Brain pericyte (primary cell): ENCODE measurements at places on chromosomes 1 and 21.

DNA sequence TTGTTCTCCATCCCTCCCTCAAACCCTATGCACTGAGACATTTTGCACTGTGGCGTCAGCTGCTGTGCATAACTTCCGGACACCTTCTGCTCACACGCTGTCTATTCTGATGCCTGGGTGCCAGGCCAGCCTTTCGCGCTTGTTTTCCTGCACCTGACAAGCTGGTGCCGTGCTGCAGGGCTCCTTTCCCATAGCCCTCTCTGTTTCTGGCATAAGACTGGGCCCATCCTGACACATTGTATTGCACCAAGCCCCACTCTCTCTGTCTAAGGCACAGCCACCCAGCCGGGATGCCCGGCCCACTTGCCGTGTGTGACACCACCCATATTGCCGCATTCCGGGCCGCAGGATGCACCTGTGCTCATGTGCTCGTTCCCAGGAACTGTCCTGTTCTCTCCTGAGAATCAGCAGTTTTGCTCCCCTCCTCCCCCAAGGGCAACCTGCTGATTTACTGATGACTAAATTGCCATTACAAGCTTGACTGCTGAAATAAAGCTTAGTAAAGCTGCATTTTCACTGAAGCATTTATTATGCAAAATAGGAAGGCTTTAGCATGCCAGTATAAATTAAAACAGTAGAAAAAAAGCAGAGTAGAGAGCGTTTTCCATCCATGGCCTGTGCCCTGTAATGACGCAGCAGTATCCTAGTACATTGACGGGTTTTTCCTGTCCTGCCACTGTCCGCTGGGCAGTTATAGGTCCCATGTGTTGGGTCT lies 88.0 kb downstream of the CD247 start:
- DNase-seq = no peak

- DNase-seq = no peak
These were observed 333.6 kb downstream of the NPHP4 start for GRCh38 chr1:5658340-5659316.

GRCh38 chr1:155978973-155979429 lies 654 bp upstream of the ARHGEF2 start:
- DNase-seq = no peak

GRCh38 chr1:155760751-155761475 lies 72.0 kb downstream of the DAP3 start:
- no peak for DNase-seq

DNA sequence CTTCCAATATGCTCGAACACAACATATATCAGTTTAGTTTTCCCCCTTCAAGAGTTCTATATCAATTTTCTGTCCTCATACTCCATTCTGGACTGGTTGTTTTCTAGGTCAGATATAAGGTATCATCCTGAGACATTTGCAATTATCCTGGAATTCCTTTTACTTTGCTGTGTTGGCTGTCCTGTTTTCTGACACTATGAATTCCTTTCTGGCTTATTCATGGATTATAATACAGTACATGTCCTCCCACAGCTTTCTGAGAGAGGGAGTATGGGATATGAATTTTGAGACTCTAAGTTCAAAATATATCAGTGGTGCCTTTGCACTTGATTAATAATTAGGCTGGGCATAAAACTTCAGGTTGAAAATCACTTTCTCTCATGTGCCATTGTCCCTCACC lies 11.9 kb downstream of the PHTF1 start:
- DNase-seq = no peak

DNA sequence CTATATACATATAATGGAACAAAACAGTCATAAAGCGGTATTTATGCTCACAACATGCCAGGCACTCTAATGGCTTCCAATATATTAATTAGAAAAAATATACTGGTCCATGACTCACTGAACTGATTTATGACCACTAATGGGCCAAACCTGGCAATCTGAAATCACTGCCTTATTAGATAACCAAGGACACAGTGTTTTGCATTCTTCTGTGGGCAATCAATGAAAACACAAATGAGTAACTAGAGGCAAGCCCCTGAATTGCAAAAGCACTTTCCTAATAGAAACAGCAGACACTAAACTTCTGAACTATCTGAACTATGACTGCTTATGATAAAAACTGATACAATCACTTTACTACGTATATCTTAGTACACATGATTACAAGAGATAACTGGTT lies 3.5 kb downstream of the GCLM start:
- DNase-seq = no peak

DNA sequence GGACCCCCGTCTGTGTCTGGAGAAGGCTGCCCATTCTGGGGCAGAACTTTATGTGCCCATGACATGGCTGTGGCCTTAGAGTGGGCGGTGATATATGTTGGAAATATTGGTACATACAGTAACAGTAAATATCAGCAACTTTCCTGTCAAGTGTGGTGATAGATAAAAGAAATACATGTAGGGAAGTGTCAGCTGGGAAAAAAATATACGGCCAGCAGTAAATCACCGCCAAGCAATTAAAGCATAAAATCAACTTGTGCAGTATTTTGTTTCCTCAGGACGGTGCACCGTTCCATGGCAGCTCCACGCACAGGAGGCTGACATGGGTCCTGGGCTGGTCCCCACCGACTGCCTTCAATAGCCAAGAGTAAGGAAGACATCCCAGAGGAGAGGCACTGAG lies 27.4 kb downstream of the LHX4 start:
- DNase-seq = no peak

DNA sequence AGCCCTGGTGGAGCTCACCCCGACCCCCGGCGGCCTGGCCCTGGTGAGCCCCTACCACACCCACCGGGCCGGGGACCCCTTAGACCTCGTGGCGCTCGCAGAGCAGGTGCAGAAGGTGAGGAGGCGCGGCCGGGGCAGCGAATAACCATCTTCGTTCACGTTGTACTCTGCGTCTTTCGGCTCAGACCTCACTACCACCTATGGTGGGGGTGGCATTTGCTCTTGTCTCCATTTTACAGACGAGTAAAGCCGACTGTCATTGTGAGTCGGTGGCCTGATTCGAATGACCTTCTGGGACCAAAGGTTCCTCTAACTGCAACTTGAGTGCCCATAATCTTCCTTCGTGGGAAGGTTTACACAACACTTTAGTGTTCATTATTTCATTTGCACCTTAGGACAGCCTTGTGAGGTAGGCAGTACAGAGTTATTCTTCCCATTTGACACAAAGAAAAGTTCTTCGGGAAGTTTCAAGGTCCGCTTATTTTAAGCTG lies 506 bp downstream of the C1orf50 start:
- no peak for DNase-seq

- DNase-seq = no peak
These were observed 22.3 kb upstream of the OTUD3 start for GRCh38 chr1:19859876-19860275.

DNA sequence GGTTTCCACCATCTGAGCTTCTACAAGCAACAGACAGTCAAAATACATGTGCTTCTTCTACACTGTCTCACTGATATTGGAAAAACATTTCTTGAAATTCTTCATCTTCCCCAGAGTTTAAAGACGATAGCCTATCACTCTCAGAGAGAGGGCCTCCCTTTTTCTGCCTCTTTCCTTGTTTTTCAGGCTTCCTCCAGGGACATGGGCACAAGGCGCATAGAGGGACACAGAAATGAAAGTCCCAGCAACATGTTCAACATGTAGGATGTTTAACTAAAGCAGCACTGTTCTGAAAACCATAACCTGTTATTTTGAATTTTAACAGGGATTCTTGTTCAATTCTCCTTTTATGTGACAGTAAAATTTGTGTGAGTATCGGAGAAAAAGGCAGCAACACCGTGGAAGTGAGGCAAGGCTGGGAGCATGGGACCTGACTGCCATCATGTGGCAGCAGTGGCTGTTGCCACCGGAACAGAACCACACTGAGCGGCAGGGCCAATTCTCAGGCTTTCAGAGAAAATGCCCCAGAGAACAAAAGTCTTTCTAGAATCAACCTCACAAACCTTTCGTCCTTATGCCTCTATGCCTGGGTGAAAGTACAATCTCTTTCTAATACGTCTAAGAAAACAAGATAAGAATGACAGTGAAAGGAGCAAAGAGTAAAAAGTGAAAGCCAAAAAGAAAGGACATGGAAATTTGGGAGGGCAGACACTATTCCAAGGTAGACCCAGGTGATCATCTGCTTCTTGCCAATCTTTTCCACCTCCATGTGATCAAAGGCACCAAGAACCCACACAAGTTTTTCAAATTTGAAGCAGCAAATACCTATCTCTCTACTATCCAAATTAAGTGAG lies 54.5 kb downstream of the PCNX2 start:
- DNase-seq = no peak

GRCh38 chr1:12666141-12666735 lies 22.4 kb downstream of the AADACL4 start:
- DNase-seq = no peak

DNA sequence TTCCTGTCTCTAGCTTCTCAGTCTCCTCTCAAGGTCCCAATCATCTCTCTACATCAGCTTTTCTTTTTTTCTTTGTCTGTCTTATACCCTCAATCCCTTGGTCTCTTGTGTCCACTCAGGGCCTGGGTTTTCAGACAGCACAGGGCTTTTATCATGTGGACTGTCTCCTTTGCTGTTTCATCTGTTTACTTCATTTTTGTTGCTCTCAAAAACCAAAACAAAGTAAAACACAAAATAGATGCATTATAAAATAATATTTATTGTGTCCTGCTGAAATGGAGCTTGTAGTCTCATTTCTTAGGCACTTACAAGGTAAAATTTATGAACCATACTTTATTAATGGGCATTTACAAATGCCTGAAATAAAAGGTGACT lies 17.8 kb upstream of the SLAMF6 start:
- DNase-seq = no peak
